ENCODE measurements at places on chromosomes 2 and 18.
A peak's percentile ranks its signal among the peaks of the same experiment; 100 is the strongest.

DNA sequence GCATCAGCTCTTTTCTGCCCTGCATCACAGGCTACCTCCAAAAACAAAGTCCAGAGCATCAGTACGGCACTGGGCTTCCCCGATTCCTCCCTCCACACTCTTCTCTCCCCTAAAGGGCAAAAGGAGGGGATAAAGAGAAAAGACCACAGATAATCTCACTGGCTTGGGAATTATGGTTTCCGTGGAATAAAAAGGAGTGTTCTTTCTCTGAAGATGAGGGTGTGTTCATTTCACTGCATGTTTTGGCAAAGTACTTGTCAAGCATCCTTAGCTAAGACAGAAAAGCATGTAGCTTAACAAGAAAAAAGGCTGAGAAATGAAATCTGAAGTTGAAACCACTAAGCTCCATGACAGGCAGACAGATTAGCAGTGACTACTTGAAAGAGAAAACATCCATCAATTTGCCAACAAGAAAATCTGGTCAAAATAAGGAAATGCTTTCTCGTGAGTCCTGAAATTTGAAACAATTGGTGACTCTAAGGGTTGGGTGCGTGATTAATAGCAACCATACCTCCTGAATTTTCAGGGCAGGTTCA lies 20.6 kb upstream of the DSG3 start:
- DNase-seq: no peak

GRCh38 chr2:147398996-147399395 lies 445.8 kb upstream of the ACVR2A start:
- DNase-seq: no peak

GRCh38 chr2:18045230-18045629 lies 166.8 kb downstream of the KCNS3 start:
- no peak for DNase-seq

GRCh38 chr2:149365931-149366583 lies 35.7 kb downstream of the LYPD6 start:
- no peak for DNase-seq

DNA sequence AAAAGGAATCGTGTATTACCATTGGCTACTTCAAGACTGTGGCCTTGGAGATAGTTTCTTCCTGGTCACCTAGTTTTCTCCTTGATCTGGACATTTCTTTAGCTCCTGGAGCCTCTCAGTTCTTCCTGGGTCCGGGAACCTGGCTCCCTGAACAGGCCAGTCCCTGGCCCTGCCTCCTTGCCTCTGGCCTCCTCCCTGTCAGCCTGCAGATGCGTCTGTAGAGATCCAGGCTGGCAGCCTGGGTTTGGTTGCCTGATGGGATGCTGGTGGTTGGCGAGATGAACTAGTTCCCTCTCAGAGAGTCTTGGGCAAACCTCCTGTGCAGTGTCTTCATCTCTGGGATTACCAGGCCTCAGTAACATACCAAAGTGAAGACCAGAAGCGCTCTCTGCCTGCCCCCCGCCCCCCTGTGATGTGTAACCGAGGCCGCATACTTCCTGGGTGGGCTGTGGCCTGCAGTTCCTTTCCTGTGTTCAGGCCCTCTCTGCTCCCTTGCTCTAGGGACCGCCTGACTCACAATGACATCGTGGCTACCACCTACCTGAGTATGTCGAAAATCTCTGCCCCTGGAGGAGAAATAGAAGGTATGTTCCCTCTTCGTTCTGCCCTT lies 85.4 kb downstream of the DYSF start:
- DNase-seq: no peak

- no peak for DNase-seq
Measured at GRCh38 chr2:97796465-97797126, 83.2 kb downstream of the ZAP70 start.

DNA sequence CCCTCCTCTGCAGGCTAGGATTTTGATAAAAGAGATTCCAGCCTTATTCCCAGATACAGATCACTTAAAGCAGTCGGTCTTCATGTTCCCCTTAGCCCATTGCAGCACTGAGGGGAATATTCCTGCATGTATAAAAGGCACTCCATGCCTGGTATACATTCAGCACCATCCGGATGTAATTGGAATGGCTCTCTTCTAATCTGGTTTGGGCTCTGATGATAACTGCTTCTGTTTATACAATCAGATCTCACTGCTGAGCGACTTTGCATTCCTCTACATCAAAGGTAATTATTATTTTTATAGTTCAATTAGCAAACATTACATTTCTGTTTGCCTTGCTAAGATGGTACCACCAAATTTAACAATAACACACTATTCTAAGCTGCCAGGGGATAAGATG lies 746.9 kb upstream of the CELF4 start:
- DNase-seq: no peak

DNA sequence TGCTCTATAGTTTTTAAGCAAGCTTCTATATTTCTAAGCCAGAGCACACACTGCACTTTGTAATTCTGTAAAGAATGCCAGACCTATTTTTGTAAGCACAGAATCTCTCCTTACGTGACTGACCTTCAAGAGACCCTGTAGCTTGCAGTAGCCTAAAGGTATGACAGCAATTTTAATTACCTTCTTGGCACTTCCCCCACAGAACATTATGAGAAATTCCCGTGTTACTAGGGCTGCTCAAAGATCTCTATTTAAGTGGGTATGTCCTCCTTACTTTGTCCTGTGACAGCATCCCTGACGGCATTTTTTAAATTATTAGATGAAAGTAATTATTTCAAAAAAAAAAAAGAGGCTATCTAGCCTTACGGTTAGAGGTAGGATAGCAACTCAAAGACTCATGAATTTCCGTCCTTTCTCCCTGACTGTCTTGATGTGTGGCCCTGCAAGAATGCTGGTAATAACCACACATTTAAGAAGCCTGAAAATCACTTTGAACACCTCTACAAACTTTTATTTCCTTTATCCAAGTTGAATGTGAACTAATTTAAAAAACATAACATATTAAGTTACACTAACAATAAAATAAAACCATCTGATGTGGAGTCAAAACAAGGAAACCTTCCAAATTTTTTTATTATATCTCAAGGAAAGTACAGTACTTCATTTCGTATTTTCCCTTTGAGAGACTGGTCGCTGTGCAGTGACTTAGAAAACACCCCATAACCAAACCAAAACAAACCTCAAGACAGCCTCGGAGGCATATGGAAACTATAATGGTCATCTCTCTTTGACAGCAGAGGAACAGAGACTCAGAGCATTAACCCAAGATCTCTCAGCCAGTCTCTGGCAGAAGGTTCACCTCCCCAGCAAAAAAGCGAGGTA lies 54.9 kb downstream of the THUMPD2 start:
- DNase-seq: no peak

- DNase-seq: no peak
Measured at GRCh38 chr18:46574743-46575115, 82.3 kb downstream of the LOXHD1 start.

GRCh38 chr2:167103028-167103756 lies 214.9 kb downstream of the XIRP2 start:
- no peak for DNase-seq

DNA sequence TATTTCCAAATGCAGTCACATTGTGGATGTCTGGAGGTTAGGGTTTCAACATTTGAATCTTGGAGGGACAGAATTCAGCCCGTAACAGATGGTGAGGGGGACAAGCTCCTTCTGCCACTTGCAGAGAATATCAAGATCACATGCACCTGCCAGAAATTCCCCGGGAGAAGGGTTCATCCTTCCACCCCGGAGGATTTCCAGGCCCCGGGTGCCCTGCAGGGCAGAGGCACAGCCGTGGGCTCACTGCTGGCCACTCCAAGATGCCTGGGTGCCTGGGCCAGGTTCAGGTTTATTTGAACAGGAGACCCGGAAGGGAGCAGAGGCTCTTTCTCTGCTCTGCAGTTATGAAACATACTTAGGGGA lies 38.2 kb upstream of the MGAT4A start:
- DNase-seq: no peak

DNA sequence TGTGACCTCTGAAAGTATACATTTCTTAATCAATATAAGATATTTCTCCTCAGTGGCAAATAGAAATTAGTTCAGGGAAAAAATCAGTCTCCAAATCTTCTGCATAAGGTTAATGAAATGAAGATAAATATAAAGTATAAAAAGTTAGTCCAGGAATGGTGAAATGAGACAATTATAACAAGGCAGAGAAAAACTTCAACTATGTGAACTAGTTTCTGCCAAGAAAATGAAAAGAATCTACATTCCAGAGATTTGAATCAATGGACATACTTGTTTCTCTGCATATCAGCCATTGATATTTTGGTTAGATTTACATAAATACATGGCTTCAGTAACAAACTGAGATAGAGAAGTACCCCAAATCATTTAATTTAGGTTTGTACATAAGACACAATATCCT lies 249.0 kb downstream of the EXOC6B start:
- DNase-seq: no peak

GRCh38 chr2:217314021-217314460 lies 454.2 kb upstream of the TNP1 start:
- no peak for DNase-seq

DNA sequence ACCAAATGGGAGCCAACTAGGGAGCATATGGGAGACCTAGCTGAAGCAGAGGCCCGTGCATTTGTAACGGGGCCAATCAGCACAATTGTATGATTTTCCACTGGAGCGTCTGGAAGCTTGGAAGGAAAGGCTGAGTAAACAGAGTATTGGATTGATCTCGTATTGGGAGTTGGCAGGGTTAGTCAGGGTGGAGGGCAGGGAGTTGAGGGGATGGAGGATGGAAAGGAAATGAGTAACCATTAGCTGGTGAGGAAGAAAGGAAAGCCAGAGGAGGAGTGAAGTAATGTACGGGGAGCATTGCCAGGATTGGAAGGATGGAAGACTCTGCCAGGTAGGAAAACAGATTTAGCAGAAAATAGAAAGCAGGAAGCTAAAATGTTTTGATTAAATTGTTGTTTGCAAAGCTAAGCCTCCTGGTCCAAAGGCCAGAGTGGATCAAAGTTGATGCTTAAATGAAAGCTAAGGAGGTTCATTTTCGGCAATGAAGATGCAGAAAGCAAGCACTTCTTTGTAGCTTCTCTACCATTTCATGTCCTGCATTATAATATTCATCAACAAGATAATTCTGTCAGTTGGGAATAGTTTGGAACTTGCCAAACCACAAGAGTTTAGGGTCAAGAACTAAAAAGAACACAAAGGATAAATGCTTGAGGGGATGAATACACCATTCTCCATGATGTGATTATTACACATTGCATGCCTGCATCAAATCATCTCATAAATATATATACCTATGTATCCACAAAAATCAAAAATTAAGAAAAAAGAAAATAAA lies 75.6 kb upstream of the TTN start:
- no peak for DNase-seq

DNA sequence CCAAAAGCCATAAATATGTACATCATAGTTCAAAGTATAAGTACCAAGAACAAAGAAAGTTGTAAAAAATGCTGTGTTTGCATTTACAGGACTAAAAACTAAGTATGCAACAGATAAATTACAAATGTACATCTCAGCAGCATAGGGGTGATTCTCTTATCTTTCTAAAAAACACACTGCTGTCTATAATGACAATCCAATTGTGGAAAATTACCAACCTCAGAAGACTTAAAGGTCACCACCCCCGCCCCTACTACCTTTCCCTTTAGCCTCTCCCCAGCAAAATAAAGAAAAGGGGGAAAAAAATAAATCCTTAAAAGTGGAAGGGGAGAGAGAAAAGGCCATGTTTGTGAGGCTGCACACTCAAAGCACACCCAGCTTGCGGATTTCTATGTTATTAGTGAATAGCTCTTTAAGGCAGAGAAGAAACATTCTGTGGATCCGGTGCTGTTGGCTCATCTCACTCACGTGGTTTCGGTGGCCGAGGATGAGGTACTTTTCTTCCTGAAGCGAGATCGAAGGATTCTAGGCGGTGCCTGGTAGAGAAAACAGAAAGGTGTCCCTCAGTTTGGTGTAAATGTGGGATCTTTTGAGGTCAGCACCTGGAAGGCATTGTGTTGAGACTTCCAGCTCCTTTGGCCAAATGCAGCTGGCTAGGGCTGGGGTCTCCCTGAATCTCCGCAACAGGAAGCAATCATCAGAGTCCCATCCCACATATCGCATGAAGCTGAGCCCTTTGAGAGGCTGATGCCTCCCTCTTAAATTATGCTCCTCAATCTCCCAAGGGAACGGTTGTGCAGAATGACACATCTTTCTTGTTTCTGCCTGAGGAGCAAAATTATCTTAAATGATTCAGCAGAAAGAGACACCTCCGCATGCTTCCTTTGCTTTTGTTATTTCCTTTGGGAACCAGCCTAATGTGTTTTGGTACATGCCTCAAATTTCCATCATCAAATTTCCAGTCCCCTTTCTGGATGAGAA lies 17.6 kb downstream of the MRPL35 start:
- no peak for DNase-seq

GRCh38 chr2:43220760-43221123 lies 5.7 kb downstream of the ZFP36L2 start:
- DNase-seq: no peak

GRCh38 chr2:207478572-207478971 lies 51.2 kb upstream of the CREB1 start:
- DNase-seq: peak; percentile 35

- no peak for DNase-seq
Measured at GRCh38 chr2:142308744-142309143, 177.9 kb upstream of the LRP1B start.

DNA sequence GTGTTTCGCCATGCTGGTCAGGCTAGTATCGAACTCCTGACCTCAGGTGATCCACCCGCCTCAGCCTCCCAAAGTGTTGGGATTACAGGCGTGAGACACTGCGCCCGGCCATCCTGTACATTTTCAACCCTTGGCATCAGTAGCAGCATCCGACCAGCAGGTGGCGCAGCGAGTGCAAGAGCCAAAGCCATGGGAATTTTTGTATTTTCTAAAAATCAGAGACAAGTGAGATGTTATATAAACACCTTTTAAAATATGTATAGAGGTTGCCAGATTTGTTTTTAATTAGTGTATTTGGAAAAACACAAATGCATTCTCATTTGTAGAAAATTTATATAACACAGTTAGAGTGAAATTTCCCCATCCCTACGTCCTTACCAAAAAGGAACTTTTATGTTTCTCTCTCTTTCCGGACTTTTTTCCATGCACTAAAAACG lies 36.8 kb downstream of the MOGAT1 start:
- DNase-seq: peak; percentile 31

DNA sequence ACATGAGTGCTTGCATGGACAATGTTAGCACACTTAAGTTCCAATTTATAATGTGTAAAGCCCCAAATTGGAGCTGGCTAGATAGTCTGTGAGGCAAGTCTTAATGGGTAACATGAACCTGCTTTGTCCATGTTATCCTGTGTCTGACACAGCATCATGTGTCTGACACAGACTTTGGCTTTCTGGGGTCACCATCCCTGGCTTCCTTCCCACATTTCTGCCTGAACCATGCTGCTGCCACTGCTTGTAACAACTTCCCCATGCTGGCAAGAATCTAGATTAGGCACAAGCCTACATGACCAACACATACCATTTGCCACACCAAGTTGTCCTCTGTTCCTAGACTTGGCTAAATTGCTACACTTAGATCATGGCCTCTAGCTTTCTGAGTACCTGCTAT lies 49.8 kb upstream of the ZBTB7C start:
- DNase-seq: peak; percentile 3
